ENCODE measurements at places on chromosomes 13 and 19.

GRCh38 chr19:12872941-12873890 is 8.0 kb downstream of the DNASE2 start:
- DNase-seq: no peak

DNA sequence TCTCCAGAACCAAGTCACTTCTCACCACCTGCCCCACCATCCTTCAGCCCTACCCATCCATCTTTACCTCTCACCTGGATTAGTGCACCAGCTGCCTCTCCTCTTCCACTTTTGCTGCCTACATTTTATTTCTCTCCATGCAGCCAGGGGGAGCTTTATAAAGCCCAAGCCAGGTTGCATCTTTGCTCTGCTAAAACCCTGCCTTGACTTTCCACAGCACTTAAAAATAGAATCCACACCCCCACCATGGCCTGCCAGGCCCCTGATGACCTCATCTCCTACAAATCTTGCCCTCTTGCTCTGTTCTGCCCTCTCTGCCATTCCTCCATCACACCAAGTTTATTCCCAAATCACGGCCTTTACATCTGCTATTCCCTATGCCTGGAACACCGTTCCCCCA is 1.8 kb downstream of the HOOK2 start:
- DNase-seq: no peak

- DNase-seq: no peak
Observed at GRCh38 chr19:27909185-27909840, 1303.6 kb downstream of the UQCRFS1 start.

DNA sequence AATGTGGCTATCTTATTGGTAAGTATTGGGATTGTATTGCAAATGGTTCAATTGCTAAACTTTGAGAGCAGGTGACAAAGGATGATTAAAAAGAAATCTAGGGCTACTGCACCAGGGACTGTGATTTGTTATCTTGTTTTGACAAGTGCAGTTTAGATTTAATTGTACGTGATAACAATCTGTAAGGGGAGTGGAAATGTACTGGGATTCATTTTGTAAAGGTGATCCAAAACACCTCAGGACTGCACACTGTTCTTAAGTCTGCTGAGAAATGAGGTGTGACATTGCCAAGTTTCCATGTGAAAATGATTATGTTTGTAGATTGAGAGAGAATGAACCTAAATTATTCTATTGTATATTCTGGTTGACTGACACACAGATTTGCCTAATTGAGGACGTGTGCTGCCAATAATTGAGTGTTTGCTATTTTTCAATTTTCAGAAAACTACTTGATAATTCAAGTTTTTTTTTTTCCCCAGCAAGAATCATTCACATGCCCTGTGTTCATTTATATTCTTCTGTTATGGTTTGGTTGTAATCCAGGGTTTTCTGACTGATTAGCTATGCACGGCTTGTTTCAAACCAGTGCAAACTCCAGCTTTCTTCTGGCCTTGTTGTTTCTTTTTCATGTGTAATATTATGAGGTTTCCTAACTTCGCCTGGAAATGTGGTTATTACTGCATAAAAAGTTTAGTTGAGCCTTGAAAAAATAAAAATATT is 308.0 kb downstream of the OLFM4 start:
- no peak for DNase-seq

GRCh38 chr13:98585398-98585754 is 8.5 kb upstream of the STK24 start:
- DNase-seq: no peak

DNA sequence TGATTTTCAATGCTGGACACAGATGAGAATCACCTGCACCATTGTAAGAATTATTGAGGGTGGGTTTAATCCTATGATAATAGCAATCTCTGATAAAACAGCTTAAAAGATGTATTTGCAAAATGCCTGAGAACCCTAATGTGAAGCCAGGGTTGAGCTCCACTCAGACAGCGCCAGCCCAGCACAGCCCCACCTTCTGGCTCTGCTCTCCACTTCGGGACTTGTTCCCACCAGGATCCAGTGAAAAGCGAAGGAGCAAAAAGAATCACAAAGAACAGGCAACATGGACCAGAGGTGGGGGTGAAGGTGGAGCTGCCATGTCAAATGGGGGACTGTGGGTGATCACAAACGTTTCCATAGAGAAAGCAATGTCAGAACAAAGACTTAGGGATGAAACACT is 18.6 kb upstream of the ZNF816 start:
- no peak for DNase-seq

- DNase-seq: no peak
Observed at GRCh38 chr13:59425211-59425741, 738.5 kb downstream of the DIAPH3 start.

DNA sequence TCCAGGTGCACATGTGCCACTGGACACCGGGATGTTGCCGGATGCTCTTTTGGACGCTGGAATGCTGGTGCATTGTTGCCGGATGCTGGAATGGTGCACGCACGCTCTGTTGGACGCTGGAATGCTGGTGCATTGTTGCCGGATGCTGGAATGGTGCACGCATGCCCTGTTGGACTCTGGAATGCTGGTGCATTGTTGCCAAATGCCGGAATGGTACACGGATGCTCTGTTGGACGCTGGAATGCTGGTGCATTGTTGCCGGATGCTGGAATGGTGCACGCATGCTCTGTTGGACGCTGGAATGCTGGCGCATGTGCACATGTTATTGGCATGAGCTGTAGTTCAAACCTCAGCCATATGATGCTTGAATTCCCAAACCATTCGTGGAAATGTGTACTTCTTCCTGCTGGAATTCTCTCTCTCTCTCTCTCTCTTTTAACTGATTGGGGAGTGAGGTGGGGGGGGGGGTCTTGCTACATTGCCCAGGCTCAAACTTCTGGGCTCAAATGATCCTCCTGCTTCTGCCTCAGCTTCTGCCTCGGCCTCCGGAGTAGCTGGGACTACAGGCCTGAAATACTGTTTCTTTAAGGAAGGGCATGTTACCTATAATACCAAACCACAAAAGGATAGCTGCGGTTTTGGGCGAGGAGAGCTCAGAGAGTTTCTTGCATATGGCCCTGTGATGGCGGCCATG is 1.2 kb upstream of the MCF2L start:
- no peak for DNase-seq

- no peak for DNase-seq
Observed at GRCh38 chr13:113064000-113064533, 41.5 kb upstream of the F7 start.

DNA sequence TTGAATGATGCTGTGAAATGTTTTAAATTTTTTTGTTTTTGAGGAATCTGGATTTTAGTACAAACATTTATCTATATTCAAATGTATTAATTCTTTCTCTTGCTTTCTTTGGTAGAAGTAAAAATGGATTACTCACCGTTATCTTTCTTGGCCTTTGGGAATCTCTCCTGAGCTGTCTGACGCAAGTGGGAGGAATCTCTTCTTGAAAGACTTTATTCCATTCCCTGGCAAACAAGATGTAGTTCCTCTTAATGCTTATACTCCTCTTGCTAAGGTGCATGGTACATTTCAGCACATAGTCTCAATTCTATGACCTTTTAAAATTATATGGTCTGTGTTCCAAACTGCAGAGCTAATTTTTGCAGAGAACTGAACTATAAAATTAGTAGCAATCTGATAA is 246.2 kb upstream of the SLC10A2 start:
- no peak for DNase-seq

DNA sequence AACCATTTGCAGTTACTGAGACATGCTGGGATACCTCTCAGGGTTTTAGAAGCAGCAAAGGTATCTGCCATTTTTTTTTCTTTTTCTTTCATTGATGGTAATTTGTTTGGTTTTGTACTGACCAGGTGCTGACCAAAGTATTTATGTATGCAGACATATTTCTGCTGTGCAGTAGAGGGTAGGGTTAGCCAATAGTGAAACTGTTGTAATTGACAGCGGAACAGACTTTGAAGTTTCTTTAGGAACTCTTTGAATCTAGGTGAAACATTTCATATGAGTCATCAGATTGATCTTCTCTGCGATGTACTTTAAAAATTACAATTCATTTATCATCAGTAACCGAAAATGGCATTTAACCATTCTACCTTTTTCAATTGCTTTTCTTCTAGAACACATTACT is 63.0 kb downstream of the ITGBL1 start:
- no peak for DNase-seq

- no peak for DNase-seq
Observed at GRCh38 chr13:50513300-50513877, 330.1 kb downstream of the DLEU7 start.

- DNase-seq: peak; percentile 59
Observed at GRCh38 chr13:99124794-99125316, 75.8 kb upstream of the UBAC2 start.

GRCh38 chr13:88651531-88651930 is 980.4 kb downstream of the SLITRK5 start:
- no peak for DNase-seq

DNA sequence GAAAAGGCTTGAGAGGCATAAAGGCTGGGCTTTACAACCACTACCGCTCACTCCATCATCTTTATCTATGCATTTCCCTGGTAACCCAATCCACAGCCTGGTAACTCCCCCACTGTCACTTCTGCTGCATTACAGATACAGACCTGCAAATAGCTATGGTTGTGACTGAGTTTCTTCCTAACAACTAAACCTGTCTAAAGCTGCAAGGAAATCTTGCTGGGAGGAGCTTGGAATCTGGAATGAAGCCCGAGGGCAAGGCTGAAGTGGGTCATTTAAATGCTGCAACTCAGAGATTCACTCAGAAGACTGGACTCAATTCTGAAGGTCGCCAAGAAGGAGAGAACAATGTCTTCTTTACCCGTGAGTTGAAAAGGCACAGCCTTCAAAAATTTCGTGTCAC is at the start of gene LGALS13:
LGALS13 (plus strand) TSS at position 301 of the 400 bp plus-strand sequence; CDS start at position 346, 45 bp downstream.
- no peak for DNase-seq

- no peak for DNase-seq
Observed at GRCh38 chr19:50772476-50772875, 2.2 kb downstream of the GPR32 start.

- DNase-seq: no peak
Observed at GRCh38 chr13:46531953-46532352, 21.0 kb upstream of the LRCH1 start.

- DNase-seq: no peak
Observed at GRCh38 chr19:13932149-13932637, 6.0 kb downstream of the PODNL1 start.

- no peak for DNase-seq
Observed at GRCh38 chr19:43329989-43330388, 23.5 kb upstream of the CD177 start.

- no peak for DNase-seq
Observed at GRCh38 chr13:57877601-57878000, 246.1 kb downstream of the PCDH17 start.

GRCh38 chr13:22061371-22061805 is 390.5 kb downstream of the FGF9 start:
- no peak for DNase-seq

DNA sequence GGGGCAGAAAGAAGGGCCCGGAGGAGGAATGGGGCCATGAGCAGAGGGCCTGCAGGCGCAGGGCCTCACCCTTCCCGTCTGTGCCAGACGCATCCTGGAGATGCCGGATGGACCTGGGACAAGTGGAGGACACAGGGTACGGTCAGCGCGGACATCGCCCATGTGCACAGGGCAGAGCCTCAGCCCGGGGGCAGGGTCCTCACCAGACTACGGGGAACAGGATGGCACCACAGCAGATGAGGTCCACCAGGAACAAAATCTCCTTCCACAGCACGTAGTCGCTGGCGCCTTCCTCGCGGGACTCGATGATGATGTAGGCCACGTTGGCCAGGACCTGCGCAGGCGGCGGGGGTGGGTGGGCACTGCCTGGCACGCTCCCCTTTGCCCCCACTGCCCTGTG is 5.6 kb downstream of the GPR108 start:
- no peak for DNase-seq

DNA sequence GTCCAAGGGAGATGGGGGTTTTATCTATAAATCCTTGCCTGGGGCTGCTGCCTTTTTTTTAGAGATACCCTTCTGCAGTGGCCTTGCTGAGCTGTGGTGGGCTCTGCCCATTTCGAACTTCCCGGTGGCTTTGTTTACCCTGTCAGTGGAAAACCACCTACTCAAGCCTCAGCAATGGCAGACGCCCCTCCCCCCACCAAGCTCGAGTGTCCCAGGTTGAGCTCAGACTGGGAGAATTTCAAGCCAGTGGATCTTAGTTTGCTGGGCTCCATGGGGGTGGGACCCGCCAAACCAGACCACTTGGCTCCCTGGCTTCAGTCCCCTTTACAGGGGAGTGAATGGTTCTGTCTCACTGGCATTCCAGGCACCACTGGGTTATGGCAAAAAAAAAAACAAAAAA is 21.6 kb downstream of the LGALS13 start:
- no peak for DNase-seq

GRCh38 chr13:40185414-40185813 is 481.0 kb downstream of the FOXO1 start:
- no peak for DNase-seq

DNA sequence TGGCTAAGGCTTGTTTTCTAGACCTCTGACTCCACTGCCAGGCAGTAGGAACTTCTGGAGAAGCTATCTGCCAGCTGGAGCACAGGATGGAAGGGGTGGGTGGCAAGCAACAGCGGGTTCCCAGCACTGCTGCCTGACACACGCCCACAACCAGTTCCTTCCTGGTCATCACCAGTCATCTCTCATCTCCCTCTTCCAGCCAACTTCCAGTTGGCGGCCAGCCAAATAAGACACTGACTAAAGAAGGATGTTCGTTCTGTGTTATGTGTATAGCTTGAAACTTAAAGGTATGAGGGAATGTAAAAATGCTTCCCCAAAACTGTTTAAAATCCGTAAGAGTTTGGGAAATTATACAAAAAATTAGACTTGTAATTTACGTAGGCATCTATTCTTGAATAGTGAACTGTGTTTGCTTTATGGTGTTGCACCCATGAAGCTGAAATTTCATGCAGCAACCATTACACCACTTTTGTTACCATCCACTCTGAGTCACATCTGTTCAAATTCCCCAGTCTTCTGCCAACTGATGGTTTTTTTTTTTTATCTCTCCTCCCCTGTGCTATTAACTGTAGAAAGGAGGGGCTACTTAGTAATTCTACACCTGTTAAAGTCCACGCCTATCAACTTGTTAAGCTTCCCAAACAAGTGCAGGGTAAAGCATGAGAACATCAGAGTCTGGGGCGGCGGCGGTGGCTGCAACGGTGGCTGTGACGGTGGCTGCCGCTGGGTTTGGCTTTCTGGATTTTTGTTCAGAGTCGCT is 86.2 kb upstream of the FRY start:
- DNase-seq: peak; percentile 11

DNA sequence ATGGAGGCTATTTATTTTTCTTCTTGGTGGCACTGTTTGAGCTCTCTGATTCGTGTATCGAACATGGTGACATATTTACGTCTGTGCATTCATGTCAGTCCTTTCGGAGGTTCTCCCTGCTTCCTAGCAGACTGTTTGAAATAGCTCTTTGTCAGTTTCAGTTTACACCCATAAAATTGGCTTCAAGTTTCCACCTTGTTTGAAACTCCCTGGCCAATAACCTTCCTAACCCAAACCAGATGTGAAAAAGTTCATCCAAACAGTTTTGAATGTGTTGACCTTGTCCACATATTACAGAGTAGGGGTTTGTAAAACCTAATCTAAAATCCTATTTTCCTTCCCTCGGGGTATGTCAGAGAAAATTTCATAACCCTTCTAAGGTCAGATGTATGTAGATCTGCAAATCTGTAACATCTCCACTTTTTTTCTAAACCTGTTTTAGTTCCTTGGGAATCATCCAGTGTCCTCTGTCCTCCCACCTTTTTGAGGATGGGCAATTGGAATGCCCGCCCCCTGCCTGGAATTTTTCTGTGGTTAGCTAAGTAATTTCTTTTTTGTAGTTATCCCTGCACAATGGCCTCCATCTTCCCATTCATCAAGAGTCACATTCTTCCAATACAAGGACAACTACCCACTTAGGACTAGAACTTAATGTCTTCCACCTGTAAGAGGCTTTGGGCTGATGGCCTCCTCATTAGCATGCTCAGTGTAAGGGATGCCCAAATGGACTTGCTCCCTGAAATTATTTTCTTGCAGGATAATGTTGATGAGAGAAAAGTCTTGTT is 499.8 kb downstream of the GPC6 start:
- no peak for DNase-seq
